ENCODE measurements at places on chromosomes 4 and X.

DNA sequence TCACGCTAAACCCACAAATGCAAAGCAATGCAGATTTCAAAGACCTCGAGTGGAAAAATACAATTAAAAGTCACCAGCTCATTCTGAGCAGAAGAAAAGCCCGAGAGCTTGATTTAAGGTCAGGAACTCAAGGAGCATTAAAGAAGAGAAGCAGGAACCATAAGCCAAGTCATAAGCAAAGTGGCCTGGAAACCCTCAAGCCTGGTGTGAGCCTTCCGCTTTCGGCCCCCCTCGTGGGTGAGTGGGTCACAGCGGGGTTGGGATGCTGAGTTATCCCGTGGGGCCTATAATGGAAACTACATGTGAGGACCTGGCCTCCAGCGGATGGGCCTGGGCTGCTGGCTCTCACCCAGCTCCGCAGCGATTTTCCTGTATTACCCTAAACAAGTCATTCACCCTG, 504.3 kb downstream of the RAB28 start:
- DNase-seq = no peak

DNA sequence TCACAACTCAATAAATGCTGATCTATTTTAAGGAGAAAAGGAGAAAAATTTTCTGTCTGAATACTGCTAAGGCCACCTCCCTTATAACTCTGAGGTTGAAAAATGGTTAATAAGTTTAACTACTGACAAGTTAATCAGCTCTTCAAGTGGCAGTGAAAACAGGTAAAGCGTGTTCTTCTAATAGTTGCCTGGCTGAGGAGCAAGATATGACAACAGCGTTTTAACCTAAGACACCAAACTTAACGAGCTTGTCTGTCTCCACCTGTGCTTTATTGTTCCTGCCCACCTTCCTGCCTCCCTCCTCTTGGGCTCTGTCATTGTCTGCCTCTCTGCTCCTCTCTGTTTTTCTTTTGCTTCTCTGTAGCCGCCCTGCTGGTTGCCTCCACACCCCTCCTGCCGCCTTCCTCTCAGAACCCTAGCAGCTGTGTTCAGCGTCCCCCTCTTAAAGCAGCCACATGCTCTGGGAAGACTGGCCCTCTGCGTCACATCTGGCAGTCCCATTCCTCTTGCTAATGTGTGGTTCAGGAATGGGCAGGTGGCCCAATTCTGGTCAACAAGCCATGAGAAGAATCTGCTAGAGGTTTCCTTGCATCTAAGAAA, 4.3 kb upstream of the TSPAN5 start:
- DNase-seq = no peak

- no peak for DNase-seq
Observed at GRCh38 chrX:97740886-97741285, 857.2 kb downstream of the RPA4 start.

GRCh38 chrX:30949554-30949953, 60.5 kb upstream of the TAB3 start:
- DNase-seq = no peak

DNA sequence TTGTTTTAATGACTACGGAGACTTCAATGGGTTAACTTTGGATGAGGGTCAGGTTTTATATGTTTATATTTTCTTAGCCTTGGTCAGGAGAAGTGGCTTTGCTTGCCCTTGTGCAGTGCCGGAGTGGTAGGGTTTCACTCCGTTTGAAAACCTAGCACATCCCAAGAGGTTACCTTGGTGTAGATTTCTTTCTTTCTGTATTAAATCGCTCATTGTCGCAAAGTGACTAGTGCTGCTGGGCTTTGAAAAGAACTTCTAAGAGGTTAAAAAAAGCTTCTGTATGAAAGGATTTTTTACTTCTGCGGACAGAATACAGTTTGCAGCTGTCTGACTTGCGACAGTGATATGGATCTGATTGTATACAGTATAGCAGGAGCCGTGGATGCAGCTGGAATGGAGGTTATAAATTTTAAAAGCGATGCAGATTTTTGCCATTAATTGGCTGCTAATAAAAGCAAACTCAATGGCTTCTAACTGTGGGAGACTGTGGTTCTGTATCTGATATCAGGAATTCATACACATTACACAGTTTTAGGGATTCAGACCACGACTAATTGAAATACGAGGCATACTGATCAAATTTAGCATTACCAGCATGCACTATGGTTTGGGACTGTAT, 340.9 kb upstream of the PITX2 start:
- no peak for DNase-seq

DNA sequence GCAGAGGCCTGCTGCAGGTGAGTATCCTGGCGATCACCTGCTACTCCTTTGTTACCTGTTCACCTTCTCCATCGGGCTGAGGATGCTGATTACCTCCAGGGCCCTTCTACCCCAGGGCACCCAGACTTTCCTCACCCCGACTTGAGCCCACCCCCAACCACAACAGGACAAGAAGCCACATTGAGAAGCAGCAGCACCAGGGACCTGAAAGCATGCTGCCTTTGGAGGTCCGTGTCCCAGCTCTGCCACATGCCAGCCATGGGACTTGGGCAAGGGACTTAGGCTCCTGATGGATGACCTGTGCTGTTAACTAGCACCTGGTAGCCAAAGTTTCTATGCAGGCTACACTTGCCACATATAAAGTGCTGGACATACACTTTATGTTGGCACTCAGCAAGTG, 89.7 kb downstream of the CPZ start:
- no peak for DNase-seq

DNA sequence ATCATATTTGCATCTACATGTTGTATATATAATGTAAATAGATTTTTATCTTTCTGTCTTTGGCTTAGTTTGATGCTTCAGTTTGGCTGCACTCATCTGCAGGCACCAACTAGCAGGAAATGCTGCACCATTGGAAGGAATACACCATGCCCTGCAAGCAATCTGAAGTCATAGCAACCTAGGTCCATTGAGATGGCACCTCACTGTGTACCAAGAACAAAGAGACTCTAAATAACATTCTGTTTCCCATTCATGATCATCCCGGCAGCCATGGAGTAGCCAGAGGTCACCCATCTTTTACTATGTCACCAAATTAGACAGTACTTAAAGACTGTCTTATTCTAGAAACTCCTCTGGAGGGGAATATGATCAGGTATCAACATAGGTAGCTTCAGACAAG, 40.8 kb upstream of the HS6ST2 start:
- no peak for DNase-seq

GRCh38 chr4:17093481-17093880, 195.0 kb upstream of the LDB2 start:
- no peak for DNase-seq

GRCh38 chrX:115978068-115978467, 192.5 kb upstream of the AGTR2 start:
- no peak for DNase-seq

DNA sequence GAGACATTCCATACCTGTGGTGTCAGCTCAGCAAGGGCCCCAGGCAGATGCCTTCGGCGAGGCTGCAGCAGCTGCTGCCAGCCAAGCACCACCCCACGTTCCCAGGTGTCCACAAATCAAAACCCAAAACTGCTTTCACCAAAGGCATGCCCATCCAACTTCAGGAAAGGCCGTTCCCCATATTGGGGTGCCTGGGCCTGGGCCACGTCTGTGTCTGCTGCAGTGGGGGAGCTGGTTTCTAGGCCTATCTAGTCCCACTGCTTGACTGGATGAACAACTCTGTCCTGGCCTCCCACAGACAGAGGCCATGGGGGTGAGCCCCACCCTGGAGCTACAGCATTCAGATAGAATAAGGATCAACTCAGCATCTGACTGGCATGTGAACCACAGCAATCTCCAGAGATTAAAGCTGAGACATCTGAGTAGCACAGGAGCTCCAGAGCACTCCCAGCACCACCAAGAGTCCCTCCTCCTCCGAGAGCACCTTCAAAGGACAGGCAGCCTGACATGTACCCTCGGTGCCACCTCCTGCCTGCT, 37.0 kb downstream of the NAT8L start:
- DNase-seq = no peak

- DNase-seq = no peak
Observed at GRCh38 chr4:83782591-83782990, 246.7 kb downstream of the GPAT3 start.

GRCh38 chr4:187179086-187180058, 455.7 kb upstream of the FAT1 start:
- no peak for DNase-seq

- DNase-seq = no peak
Observed at GRCh38 chr4:169160825-169161224, 109.9 kb downstream of the SH3RF1 start.

DNA sequence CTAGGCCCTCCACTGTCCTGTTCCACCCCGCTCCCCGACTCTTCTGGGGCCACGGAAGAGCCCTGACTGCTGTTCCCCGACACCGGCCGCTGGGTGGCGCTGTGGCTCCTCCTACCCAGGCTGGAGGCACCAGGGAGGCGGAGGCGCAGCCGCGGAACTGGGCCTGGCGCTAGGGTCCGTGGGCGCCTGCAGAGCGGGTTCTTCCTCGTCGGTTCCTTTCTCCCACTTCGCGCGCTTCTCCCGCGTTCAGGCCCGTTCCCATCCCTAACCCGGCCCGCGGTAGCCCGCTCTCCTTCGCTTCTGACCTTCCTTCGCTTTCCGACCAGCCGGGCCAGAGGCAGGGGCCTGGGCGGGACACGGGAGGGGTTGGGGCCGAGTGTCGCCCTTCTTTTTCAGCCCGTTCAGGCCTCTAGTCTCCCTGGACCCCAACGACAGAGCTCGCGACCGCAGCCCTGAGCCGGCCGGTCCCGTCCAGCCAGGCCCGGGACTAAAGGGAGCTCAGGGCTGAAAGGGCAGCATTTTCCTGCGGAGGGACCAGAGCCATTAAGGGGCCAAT, 34.3 kb downstream of the NALF2 start:
- no peak for DNase-seq

DNA sequence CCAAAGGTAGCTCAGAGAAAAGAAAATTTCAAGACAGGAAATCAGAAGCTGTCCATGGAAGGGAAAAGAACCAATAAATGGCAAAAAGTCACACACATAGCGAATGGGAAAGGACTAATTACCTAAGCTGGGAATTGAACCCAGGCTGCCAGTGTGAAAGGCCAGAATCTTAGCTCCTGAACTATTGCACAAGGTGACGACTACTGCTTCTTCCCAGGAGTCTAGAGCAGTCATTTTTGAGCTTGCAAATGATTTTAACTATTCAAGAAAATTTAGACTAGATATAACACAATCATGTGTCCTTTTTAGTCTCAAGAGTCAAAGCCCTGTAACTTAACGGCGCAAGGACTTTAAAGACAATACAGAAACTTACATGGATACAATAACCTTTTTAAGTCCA, 34.1 kb upstream of the ZNF81 start:
- DNase-seq = no peak

GRCh38 chrX:18833071-18833731, 125.8 kb downstream of the PPEF1 start:
- DNase-seq = no peak

GRCh38 chr4:123699880-123700771, 303.5 kb downstream of the SPRY1 start:
- DNase-seq = no peak

GRCh38 chr4:38965866-38966265, 66.3 kb downstream of the TMEM156 start:
- DNase-seq = no peak

DNA sequence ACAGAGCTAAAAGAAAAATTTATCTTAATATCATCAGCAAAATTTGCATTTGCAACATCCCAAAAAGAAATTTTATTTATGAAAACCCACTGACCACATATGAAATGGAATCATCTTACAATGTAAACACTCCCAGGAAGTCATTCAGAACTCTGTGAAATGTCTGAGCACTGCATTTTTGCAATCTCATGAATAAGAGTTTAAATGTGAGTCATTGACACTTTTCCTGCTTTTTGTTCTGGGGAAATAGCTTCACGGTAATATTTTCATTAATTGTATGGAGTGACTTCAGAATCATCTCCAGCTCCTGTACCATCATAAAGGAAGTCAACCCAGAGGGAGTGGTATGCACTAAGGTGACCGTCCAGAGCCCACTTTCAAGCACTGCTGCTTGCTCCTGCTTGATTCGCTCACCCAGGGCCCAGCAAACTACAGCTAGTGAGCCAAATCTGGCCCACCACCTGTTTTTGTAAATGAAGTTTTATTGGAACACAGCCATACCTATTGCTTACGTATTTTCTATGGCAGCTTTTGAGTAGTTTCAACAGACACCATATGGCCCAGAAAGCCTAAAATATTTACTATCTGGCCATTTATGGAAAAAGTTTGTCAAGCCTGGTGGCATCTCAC, 17.2 kb downstream of the EDNRA start:
- no peak for DNase-seq

GRCh38 chrX:69066966-69067525, 98.2 kb downstream of the PJA1 start:
- no peak for DNase-seq

DNA sequence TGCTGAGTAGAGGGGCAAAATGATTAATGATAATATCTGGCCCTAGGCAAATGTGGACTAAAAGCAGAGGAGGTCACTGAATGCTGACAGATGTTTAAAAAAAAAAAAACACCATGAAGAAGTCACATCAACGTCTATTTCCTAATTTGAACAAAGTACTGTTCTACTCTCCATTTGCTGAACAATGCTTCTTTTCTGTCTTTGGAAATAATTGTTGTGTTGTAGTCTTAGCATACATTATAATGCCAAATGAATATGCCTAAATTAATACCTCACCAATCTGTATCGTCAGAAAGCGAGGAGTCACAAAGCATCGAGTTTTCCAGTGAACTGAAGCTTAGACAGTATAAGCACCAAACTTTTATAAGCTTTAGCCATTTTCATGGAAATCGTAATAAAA, 140.9 kb upstream of the JADE1 start:
- no peak for DNase-seq

DNA sequence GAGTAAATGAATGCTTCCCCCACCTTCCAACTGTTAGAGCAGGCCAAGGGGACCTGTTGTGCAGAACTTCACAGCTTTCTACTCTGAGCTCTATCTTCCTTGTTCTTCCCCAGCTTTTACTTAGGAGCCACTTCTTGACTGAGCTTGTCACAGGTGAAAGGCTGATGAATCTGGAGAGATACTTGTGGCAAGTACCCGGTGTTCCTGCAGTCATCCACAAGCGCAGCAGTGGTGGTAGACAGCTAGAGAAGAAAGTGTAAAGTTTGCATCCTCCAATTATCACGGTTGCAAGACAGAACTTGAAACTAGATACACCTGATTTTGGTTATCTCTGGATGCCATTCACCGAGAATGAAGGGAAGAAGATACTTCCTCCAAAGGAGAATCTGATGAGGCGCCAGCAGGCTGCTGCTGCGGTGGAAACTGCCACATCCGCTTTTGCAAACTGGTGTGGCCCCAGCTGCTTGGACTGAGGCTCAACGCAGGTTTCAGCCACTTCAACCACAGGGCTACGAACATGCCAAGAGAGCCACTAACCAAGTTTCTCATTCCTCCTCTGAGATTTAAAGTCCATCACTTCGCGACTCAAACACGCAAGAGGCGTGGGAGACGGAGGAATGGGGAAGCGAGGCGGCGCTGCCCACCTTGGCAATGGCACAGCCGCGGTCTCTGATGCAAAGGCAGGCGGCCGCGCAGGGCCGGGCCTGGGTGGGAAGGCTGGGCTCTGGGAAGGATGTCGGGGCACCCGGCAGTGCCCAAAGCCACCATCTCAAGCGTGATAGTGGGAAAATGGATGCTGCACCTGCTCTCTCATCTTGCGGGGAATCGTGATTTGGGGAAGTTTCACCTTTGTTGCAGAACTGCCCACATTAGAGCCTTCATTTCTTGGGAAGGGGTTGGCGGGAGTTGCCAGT, 1.3 kb upstream of the FHIP1A start:
- no peak for DNase-seq
